ENCODE measurements at places on chromosomes 5 and 9.

DNA sequence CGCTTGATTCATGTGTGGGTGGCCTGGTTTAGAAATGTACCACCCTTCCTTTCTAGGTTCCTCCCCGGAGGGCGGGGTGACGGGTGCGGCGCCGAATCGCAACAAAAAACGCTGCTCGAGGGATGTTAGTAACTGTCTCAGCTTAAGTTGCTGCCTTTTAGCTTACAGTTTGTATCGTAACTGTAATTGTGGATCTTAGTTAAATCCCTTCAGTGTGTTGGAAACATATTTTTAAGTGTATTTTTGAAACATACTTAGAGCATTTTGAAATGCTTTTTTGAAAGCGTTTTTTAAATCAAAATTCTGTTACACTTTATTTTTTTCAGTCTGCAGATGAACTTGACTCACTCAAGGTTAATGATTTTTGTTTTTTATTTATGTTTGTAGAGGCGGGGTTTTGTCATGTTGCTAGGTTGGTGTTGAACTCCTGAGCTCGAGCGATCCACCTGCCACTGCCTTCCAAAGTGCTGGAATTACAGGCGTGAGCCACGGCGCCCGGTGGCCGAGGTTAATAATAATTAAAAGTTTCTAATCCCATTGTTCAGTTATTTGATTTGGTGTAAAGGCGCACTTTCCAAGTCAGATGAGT, 997 bp upstream of the CHD1 start:
- no peak for DNase-seq

DNA sequence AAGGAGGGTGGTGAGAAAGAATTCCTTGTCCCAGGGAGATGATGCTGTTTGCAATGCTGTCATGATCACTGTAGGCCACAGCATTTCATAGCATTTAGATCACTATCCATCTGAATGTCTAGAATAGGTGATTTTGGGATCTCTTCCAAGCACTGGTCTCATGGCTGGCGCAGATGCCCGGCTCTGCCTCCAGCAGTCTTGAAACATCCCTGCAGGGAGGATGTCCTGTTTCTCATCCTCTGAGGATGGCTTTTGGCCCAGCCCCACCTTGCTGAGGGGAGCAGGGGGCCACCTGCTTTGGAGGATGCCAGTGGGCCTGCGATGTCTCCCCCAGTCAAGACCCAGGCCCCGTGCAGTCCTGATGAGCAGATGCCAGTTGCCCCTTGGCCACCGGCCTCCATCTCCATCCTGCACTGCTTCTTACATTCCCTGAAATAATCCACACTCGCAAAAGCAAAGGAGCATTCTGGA, 63.5 kb upstream of the GARNL3 start:
- no peak for DNase-seq

DNA sequence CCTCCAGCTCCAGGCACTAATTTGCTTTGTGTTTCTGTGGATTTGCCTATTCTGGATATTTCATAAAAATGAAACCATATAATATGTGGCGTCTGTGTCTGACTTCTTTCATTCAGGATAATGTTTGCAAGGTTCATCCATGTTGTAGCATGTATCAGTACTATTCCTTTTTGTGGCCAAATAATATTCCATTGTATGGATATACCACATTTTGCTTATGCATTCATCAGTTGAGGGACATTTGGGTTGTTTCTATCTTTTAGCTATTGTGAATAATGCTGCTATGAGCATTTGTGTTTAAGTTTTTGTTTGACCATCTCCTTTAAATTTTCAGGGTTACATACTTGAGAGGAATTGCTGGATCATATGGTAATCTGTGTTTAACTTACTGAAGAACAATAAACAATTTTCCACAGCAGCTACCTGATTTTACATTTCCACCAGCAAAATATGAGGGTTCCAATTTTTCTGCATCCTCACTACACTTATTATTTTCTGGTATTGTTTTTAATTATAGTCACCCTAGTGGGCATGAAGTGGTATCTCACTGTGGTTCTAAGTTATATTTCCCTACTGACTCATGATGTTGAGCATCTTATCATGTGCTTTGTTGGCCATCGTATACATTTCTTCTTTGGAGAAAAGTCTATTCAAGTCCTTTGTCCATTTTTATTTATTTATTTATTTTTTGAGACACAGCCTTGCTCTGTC, 63.9 kb downstream of the GCNT4 start:
- no peak for DNase-seq

DNA sequence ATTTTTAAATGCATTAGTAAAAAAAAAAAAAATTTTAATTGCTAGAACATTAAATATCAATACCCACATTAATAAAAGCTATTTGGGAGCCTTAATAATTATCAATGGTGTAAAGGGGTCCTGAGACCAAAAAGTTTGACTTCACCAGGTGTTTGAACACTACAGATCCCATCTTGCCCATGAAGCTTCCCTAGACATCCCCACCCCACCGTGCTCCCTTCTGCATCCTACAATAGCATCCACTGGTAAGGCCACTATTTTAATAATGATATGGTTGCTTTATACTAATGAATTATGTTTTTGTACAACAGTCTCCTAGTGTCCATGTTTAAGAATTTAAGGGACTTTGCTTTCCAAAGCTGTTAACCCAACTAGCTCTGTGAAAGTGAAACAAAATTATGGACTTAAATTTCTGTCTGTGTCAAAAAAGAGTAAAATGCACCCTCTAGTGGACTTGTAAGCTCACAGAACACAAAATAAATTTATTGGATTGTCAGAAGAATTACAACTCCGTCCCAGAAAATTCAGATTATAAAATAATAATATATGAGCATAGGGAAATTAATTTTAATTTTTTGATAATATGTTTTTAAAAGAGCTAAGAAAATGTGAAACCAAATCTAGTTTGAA, 76.0 kb downstream of the ARL15 start:
- no peak for DNase-seq

DNA sequence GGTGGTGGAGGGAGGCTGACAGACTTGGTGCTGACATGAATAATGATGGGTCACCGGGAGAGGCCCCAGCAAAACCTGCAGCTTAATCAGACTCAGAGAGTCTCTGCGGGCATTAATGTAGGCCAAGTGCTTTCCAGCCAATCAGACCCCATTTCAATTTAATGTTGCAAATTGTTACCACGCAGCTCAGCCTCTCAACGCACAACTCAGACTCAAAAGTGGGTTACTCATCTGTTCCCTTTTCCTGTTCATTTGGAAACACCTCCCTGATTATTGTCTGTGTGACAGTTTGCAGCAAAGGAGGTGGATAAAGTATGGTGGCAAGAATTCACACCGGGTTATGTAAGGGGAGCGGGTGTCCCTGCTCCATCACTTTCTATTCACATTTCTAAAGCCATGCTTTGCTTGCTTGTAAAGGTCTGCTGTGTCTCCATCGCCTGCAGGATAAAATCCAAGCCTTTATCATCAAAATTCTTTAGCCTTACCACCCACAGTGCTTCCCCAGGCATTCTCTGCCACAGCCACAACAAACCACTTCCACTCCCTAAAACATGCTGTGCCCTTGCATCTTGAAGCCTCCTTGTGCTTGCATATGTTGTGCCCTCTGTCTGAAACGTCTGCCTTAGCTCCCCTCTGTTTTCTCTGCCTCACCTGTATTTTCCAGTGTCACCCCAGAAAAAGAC, 156.5 kb downstream of the ASTN2 start:
- no peak for DNase-seq

DNA sequence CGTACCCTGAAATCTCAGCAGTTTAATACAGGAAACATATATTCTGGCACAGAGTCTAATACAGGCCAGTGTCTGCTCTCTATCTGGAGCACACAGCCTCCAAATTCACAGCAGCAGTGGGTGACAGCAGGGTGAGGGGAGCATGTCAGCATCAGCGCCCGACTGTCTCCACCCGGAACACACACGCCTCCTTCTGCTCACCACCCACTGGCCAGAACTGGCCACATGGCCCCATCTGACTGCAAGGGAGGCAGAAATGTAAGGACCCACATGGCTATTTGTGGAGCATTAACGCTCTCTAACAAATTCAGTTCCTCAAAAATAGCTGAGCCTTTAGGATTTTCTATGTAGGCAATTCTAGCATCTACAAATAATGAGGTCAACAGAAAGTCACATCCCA, 24.6 kb downstream of the UBE2QL1 start:
- no peak for DNase-seq

DNA sequence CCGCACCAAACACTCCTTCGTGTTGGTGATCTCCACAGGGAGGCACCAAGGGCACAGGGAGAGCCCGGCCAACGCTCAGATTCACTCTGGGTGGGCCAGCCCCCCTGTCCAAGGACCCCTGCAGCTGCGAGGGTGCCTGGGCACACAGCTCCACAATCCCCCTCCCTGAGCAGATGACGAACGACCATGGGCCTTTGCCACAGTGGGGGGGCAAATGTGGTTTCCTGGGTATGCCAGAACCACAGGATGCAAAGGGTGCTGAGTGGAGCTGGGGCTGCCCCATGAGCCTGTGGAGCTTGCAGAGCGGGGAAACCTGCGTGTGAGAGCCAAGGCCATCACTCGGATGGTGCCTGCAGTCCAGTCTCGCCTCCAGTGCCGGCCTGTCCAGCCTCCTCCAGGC, 31.0 kb downstream of the LPCAT1 start:
- no peak for DNase-seq

DNA sequence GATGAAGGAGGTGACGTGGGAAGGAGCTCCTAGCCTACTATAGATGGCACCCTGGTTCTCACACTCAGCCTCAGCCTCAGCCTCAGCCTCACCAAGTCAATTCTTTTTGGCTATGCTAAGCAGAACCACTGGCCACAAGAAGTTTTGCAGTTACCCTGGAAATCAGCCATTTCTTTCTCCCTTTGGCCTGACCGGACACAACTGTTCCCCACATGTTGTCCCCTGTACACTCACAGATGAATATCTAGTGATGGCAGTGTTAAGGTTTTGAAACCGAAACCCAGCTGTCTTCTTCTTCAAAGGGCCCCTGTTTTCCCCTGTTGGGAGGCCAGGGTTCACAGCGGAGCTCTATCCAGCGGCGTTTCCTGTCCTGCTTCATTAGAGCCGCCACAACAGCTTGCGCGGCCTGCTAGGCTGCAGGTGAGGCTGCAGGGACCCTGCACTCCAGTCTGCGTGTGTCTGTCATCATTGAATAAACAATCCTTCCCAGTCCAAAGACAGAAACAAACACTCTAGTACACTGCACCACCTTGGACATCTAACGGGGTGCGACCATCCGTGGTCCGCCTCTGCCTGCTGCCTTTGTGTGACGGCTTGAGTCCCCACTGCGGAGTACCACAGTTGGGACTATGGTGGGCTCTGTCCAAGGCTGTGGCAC, 250.5 kb downstream of the DENND1A start:
- no peak for DNase-seq

- no peak for DNase-seq
Observed at GRCh38 chr9:16133556-16134227, 580.8 kb downstream of the CCDC171 start.

GRCh38 chr5:40017918-40018317, 593.1 kb upstream of the DAB2 start:
- no peak for DNase-seq

GRCh38 chr5:81409896-81410295, 16.0 kb upstream of the ACOT12 start:
- no peak for DNase-seq

DNA sequence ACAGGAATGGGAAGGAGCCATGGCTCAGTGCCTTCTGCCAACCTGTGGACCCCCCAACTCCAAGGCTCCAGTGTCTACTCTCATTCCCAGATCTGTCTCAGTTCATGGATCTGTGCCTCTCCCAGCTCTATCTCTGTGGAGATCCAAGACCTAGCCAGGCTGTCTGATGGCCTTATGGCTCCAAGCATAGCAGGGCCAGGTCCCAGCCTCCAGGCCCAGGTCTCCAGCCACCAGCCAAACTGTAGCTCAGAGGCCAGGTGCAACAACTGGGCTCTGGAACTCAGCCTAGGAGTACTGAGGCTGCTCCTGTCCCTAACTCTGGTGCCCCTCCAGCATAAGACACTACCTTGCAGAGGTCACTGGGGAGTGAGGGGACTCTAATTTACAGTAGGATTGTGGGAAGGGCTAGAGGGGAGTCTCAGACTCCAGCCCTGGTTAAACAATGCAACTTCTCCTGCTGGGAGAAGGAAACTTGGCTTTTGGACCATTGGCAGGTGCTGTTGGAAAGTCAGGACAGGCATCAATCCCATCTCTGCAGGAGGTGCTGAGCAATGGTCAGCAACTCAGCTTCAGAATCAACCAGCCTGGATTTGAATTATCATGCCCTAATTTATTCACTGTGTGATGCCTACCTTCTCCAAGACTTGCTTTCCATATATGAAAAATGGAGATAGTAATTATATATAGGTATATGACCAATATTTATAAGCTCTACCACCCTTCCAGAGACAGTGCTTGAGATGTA, 63.0 kb downstream of the PCDH1 start:
- no peak for DNase-seq

DNA sequence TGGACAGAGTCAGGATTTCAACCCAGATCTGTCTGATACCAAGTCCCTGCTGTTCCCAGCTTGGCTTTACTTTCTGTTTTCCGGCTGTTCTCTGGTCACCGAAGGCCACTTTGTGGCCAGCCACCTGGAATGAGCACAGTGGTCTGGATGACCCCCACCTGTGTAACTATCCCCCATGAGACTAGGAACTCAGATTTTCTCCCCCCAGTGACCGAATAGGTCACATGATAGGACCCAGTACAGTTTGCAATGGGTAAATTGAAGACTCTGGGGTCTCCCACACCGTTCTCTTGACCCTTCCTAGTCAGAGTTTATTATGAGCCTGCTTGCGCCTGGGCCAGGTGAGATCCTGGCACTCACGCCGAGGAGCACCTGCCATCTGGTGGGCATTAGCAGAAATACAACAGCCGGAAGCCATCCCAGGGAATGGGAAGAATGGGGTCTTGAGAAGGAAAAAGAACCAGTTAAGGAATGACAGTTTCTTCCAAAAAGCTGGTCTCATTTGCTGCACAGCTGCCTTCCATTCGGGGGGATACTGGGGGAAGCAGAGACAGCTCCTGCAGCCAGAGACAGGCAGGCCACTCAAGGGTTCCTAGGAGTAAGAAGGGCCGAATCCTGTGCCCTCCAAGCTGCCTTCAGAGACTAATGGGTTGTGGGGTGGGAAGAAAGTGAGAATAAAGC, 7.1 kb downstream of the PHYHD1 start:
- DNase-seq, result peak; percentile 22

DNA sequence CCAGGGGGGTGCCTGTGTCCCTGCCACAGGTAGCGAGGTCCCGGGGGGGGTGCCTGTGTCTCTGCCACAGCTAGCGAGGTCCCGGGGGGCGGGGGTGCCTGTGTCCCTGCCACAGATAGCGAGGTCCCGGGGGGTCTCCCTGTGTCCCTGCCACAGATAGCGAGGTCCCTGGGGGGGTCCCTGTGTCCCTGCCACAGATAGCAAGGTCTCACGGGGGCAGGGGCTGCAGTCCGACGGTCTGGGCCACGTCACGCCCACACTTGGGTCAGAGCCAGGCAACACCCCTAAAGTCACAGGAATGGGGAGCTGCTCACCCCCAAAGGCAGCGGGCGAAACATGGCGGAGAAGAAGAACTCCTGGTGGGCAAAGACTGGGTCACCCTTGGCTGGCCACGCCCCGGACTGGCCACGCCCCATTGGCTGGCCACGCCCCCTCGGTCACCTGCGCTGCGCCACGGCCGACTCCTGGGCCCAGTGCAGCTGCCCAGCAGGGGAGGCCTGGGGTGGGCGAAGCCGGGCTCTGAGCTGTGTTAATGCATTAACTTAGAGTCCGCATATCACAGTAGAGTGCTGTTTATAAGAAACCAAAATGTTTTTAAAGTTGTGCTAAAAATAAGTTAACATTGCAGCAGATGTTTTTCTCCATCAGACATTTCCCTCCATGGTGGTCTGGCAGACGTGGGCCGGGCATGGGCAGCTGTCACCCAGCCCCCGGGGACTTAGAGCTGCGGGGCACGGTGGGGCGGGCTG, 7.0 kb downstream of the NOXA1 start:
- no peak for DNase-seq
